ENCODE measurements at places on chromosomes 7 and 10.

- peak; percentile 28 for DNase-seq
These were observed 2.6 kb downstream of the NPTX2 start for GRCh38 chr7:98619450-98620321.

GRCh38 chr10:48336978-48337599, 30.6 kb downstream of the MAPK8 start:
- no peak for DNase-seq

GRCh38 chr10:24240041-24240751, 31.3 kb downstream of the KIAA1217 start:
- DNase-seq = peak; percentile 26

- DNase-seq = no peak
These were observed 9.5 kb downstream of the MNX1 start for GRCh38 chr7:157000741-157001653.

- no peak for DNase-seq
These were observed 7.3 kb upstream of the ANKRD7 start for GRCh38 chr7:118217210-118217619.

GRCh38 chr10:103333934-103334520, 16.9 kb downstream of the PCGF6 start:
- DNase-seq = peak; percentile 42

GRCh38 chr10:11511321-11511720, 100.1 kb downstream of the USP6NL start:
- DNase-seq = no peak

DNA sequence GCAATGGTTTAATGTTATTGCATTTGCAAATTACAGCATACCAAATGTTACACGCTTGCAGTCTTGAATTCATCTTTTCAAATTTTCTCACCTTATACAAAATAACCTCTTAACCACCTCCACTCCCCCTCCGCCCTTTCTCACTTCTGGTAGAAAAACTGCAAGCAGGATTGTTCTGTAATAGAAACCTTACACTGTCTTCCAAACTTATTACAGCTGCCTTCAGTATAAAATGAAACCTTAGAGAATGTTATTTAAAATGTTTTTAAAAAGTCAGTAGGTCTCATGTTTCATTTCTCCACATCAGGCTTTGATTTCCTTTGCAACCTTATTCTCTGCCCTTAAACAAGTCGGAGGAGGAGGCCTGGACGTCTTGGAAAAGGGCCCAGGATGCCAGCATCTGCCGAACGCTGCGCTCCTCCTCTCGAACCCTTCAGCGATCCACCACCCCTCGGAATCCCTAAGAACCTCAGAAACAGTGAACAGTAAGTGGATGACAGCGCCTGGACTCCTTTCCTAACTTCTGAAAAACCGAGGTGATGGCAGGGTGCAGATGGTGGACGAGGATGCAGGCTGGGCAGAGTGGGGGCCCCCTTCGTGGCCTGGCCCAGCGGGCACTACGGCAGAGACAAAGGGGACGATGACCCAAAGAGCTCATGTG, 74.0 kb downstream of the FGFR2 start:
- no peak for DNase-seq

- DNase-seq = peak; percentile 70
These were observed 10.0 kb upstream of the DUSP5 start for GRCh38 chr10:110487411-110488331.

DNA sequence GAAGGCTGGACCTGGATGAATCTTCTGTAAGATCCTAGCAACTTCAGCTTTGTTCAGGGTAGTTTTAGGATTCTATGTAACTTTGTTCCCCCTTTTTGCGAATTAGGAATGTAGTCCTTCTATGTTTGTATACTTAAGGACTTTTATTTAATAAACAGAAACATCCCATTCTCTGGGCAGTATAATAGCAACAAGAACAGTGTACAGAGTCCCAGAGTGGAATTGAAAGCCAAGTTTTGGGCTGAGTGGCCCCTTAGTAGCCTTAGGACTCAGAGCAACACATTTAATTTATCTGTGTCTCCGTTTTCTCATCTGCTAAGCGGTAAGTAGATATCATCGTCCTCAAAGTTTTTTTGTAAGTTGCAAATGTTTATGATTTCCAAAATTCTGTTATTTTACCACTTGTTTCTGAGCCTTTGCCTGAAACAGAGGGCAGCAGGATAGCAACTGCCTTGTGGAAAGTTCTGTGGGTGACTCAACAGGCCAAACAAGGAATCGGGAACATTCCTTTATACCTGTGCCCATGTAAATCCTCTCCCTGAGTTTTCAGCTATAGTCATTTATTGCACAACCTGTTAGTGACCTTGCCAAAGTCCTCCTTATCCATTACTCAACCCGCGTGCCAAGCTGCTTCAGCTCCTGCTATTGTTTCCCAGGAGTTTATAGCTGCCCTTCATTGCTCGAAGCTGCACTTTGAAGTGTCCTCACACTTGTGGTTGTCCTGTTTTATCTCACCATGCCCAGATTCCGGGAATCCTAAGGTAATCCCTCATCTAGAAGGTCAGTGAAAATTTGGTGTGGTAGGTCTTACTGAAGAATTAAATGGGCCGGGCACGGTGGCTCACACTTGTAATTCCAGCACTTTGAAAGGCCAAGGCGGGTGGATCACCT, 199.1 kb upstream of the AHR start:
- DNase-seq = peak; percentile 65

- peak; percentile 99 for DNase-seq
These were observed 108.3 kb downstream of the REEP3 start for GRCh38 chr10:63629363-63630084.

- no peak for DNase-seq
These were observed 214.6 kb downstream of the SFMBT2 start for GRCh38 chr10:7196284-7196683.

DNA sequence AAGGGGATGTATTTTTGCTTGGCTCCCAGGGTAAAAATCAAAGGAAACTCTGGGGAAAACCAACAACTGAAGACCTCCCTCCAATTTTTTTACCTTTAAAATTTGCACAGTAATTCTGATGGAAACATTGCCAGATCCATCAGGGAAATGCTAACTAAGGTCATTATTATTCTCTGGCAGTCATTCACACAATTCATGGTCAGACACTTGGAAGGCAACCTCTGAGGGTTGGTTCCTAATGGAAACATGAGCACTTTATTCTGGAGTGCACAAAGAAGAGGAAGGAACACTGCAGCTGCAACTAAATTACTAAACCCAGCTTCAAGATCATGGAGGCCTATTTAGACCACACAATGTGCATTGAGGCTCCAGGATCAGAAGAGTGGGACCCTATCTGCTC, 34.2 kb downstream of the SRI start:
- no peak for DNase-seq

- no peak for DNase-seq
These were observed 10.5 kb upstream of the DEPP1 start for GRCh38 chr10:44988957-44989585.

DNA sequence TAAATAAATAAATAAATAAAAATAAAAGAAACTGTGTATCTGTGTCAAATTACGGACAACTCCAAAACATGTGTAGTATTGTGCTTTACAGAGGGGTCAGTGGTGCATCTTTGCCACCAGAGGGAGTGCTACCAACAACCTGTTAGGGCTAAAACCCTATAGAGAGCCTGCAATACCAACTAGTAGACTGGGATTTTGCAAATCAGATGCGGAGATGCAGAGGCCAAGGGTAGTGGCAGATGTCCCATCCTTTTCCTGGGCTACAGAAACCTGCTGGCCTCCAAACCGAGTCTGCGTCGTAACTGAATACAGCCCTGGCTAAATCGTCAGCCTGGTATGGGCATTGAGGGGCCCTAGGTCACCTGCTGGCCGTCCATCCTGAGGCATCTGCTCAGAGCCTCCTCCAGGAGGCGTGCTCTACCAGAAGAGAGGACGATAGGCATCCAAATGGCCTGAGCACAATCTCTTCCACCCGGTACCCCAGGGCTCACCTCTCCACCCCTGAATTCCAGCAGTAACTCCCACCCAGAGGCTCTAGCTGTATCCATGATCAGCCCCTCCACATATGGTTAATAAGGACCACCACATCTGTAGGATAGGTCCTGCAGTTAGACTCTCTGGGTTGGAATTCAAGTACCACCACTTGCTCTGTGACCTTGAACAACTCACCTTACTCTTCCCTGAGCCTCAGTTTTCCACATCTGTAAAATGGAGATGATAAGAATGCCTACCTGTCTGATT, 6.2 kb upstream of the RRP12 start:
- DNase-seq = peak; percentile 82

GRCh38 chr10:120819366-120819765, 31.8 kb upstream of the WDR11 start:
- no peak for DNase-seq

- no peak for DNase-seq
These were observed 103.9 kb downstream of the CTBP2 start for GRCh38 chr10:125056161-125057132.

GRCh38 chr7:159128767-159129166, 15.9 kb downstream of the VIPR2 start:
- DNase-seq = no peak

- DNase-seq = no peak
These were observed 836 bp downstream of the ENO4 start for GRCh38 chr10:116850058-116850611.

DNA sequence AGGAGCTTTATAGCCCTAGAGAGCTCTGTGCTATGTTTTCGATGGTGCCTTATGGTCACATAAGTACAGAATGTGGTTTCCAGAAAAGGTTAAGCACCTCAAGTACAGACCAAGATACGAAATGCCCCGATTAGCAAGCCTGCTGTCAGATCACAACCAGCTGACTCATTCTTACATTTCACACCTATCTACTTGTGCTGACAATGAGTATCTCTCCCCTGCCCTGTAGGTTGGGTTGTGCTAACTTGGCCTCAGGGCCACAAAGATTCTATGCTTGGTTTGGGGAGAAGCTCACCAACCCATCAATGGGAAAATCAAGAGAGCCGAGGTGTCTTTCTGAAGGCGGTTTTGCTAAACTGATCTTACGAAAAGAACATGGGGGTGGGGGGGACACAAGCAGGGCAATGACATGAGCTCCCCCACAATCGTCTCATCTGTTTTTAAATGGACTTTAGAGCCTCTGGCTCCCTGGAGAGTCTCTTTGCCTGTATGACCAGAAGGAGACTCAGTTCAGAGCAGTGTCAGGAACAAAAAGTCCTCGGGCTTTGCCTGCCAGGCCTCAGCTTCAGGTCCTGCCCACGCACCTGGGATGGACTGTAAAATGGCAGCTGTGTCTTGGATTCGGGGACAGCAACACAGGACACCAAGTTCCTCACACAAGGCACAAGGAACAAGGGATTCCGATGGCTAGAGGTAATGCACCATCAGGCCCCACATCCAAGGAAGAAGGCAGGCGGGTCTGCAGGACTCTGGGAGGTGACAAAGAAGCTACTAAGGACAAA, 55.1 kb downstream of the FAM53B start:
- DNase-seq = no peak

GRCh38 chr7:73716318-73716890, 3.1 kb downstream of the STX1A start:
- DNase-seq = peak; percentile 19

- DNase-seq = no peak
These were observed 10.2 kb downstream of the AKR1C4 start for GRCh38 chr10:5206799-5207198.

DNA sequence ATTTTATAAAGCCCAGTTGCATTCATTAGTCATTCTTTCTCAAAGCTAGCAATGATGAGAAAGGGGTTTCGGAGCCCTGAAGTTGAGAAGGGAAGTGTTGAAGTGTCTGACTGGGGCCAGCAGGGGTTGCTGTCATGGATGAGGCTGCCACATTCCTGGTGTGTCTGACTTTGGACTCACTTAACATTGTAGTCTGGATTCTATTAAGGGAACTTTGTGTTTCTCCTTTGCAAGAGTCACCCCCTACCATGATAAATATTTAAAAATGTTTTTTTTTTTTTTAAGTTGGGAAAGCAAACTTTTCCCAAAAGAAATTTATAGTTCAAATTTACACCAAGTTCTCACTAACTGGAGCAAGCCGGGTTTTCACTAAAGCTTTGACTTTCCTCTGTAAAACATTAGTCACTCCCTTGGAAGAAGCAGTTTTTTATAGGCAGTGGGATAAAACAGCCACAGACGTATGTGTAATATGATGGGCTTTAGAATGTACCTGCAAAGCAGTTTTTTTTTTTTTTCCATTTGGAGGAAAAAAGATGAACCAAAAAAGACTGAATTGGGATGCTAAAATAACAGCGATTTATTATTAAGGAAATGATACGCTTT, 243.6 kb downstream of the TWIST1 start:
- DNase-seq = peak; percentile 75

DNA sequence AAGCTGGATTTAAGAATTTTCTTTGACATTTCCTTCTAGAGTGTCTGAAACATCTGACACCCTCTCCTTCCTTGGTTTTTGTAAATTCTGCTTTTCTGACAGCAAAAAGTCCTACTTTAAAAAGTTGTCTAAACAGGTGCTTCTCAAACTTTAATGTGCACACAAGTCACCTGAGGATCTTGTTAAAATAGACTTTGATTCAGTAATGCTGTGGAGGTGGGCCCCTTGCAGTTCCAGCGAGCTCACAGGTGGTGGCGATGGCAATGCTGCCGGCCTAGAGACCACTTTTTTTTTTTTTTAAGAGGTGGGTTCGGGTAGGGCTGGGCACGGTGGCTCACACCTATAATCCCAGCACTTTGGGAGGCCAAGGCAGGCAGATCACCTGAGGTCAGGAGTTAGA, 77.1 kb downstream of the ABCC2 start:
- DNase-seq = no peak

DNA sequence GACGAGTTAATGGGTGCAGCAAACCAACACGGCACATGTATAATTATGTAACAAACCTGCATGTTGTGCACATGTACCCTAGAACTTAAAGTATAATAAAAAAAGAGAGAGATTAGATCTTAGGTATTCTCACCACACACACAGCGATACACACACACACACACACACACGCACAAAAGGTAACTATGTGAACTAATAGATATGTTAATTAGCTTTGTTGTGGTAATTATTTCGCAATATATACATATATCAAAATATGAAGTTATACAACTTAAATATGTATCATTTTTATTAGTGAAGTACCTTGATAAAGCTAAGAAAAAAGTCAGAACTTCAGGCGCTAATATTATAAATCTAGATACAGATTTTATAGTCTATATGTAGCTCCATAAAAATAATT, 849.2 kb downstream of the IPMK start:
- DNase-seq = no peak

- DNase-seq = no peak
These were observed 57.7 kb downstream of the KLF6 start for GRCh38 chr10:3727268-3727667.

DNA sequence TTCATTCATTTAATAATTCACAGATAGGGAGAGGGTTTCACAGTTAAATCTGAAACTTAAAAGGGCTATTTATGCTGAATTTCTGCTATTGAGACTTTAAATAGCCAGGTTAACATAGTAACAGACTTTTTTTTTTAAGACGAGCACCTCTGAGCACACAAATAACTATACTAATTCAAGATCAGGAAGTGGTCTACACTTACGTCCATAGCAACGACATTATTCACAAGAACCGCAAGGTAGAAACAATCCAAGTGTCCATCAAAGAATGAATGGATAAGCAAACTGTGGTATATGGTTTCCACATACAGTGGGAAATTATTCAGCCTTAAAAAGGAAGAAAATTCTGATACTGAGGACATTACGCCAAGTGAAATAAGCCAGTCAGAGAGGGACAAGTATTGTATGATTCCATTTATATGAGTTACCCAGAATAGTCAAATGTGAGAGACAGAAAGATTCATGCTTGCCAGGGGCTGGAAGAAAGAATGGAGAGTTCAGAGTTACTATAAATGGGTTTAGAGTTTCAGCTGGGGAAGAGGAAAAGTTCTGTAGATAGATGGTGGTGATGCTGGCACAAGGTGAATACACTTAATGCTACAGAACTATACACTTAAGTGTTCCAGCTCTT, 140.3 kb upstream of the LAMB4 start:
- no peak for DNase-seq
